Large intestine (tissue), 12 donors: ENCODE measurements at places on chromosomes 2 and 18.

- no peak for DNase-seq
These were observed 268.9 kb downstream of the NDUFA10 start for GRCh38 chr2:239756031-239756789.

GRCh38 chr2:207135801-207136457, 29.8 kb downstream of the KLF7 start:
- DNase-seq = no peak

DNA sequence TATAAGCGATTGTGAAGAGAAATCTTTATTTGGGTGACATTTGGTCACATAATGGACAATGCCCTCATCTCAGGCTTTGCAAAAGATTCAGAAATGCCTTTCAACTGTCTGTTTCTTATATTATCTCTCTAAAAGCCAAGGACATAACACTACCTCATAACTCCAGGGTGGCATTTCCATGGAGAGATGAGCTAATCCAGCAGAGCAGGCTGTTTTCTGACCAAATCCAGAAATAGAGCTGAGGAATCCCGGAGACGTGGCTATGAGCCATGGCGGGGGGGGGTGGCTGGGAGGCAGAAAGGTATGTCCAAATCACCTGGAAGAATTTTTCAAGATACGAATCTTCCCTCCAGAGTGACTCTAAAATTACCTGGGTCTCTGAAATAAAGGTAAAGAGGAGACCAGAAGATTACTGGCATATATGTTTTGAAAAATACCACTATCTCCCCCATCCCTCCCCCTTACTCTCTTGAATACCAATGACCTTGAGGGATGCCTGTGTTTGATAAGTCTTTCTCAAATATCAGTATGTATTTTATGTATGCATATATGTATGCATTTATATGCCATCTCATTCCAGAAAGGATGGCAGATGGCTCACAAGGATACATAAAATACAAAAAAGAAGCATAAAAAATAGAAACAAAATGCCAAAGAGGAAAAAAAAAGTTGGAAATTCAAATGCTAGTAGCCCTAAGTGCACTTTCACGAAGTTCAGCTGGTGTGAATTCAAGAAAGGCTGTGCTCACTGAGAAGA, 296.0 kb upstream of the MGAT5 start:
- DNase-seq = no peak

GRCh38 chr2:111691164-111691875, 192.7 kb downstream of the ANAPC1 start:
- DNase-seq = no peak

- peak; percentile 69 for DNase-seq
These were observed 94.4 kb downstream of the SPTBN1 start for GRCh38 chr2:54550547-54550946.

- DNase-seq = no peak
These were observed 27.5 kb downstream of the SMCHD1 start for GRCh38 chr18:2683055-2683454.

GRCh38 chr2:229300790-229301189, 29.7 kb upstream of the PID1 start:
- DNase-seq = no peak

DNA sequence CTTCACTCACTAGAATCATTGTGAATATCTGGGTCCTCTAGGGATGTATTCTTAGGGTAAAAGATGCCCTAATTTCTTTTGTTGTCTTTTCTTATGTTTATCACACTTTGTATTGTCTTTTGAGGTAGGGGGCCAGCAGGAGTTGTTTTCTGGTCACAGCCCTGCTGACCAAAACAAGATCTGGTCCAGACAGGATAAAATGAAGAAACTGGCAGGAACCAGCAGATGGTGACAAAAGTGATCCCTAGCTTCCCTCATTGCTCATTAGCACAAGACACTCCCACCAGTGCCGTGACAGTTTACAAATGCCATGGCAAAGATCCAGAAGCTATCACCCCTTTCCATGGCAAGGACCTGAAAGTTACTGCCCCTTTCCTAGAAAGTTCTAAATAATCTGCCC, 81.7 kb upstream of the CCDC85A start:
- no peak for DNase-seq

DNA sequence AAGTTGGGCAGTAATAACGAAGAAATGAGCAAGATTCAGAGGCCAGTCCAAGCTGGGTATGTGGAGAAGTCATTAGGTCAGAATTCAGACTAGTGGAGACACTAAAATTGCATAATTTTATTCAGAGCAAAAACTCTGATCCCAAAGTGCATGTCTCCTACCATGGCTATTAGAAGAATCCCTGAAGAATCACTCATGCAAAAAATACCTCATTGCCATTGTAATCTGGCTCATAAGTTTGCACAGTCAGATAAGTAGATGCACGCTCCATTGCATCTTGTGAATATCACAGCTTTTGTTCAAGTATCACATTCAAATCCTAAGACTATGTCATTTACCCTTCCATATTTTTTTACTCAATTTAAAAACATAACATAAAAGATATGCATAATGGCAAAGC, 692.2 kb upstream of the KLHL29 start:
- DNase-seq = no peak
